ENCODE measurements at places on chromosomes 3 and 15.

DNA sequence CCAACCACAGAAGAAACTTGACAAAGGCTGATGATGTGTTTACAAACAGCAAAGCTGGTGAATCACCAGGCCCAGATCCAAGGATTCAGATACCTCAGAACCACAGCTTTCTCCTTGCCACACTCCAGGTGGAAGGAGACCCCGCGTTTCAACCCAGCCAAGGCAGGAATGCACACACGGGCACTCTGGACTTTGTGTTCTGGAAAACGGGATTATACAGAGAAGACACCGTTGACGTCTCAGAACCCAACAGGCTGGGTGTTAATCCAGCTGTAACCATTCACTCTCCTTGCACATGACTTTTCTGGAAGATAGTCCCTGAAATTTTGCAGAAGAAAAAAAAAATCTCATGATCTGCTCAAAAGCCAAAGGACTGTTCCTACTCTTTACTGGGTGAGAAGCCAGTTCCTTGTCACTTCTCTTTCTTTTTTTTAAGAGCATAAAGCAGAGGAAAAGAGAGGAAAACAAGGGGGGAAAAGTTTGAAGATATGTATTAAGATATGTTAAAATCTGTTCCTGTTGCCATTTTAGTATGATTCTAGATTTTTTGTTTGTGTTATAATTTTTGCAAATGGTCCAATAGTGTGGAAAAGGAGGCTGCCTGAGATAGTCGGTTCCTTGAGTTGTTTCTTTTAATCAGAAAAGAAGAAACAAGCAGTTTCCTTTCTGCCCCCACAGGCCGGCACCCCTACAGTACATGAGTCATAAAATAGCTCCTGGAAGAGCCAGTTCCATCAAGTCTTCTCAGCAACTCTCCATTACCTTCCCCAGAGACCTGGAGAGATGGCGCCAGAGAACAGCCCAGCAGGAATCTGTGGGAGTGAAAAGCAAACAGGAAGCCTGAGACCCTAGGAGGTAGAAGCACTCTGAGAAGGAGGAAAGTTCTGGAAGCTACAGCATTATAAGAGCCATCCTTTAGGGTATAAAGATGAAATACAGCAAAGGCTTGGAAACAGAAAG is 73.1 kb downstream of the RORA start:
- no peak overlapping the region for H3K4me3 ChIP-seq
- peaks cover 3% of the 10 kb centered on the region for H3K27me3 ChIP-seq
- no peak overlapping the region for H3K27ac ChIP-seq
- H3K4me1 ChIP-seq: no peaks in the 10 kb centered on the region
- DNase-seq: no peak

- H3K36me3 ChIP-seq: no peaks in the 10 kb centered on the region
- no peaks in the 10 kb centered on the region for H3K27me3 ChIP-seq
- H3K4me1 ChIP-seq: no peaks in the 10 kb centered on the region
- DNase-seq: no peak
These were observed 538.6 kb downstream of the NR2F2 start for GRCh38 chr15:96869122-96869521.

DNA sequence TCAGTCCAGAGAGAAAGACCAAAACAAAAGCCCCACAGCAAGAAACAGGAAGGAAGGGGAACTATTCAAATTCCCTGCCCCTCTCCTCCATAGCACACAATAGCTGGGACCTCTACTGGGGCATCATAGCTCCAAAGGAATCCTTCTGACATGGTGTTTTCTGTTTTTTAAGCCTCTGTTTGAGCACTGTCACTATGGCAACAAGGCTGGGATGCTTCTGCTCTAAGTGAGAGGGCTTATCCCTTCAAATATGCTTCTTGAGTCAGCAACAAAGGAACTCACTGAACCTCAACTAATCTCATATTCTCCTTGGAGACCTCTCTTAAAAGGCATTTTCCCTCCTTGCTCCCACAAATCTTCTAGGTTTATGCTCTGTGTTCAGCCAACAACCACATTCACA is 40.5 kb downstream of the MYLK start:
- no peak overlapping the region for H3K4me3 ChIP-seq
- no peak overlapping the region for H3K27ac ChIP-seq
- no peaks in the 10 kb centered on the region for H3K4me1 ChIP-seq
- no peaks in the 10 kb centered on the region for H3K27me3 ChIP-seq
- no peaks in the 10 kb centered on the region for H3K36me3 ChIP-seq

DNA sequence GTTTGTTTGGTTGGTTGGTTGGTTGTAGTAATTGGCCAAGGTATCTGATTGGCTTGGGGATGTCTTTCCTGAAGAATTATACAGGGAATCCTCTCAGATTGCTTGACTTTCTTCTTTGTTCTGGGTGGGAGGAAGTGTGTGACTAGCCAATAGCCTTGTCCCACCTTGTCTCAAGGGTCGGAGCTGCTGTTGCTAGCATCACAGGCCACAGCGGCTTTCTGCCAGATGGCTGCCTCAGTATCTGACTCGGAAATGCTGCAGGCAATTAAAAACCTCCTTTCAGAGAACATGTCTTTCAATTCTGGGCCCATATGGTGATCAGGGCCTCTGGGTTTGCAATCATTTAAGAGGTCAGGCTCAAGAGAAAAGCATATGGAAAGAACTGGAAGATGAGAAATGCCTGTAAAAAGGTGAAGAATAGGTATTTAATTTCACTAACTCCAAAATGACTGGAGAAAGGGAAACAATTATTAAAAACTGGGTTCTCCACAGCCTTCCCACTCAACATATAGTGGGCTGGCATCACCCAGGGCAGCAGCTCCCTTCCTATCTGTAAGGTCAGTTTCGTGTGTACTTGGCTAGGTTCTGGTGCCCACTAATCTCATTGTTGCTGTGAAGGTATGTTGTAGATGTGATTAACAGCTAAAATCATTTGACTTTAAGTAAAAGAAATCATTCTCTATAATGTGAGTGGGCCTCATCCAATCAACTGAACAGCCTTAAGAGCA is 32.4 kb downstream of the TGFBR2 start:
- no peaks in the 10 kb centered on the region for H3K27me3 ChIP-seq
- H3K4me3 ChIP-seq: no peak overlapping the region
- peaks cover 91% of the 10 kb centered on the region for H3K4me1 ChIP-seq
- peak overlapping the region; percentile 24 for H3K27ac ChIP-seq
- no peak for DNase-seq

- H3K4me3 ChIP-seq: no peak overlapping the region
- H3K27ac ChIP-seq: no peak overlapping the region
- H3K36me3 ChIP-seq: no peaks in the 10 kb centered on the region
- DNase-seq: no peak
- no peaks in the 10 kb centered on the region for H3K4me1 ChIP-seq
These were observed 269.5 kb upstream of the LRRC3B start for GRCh38 chr3:26353097-26353496.

- no peak for DNase-seq
- H3K27ac ChIP-seq: no peak overlapping the region
- H3K36me3 ChIP-seq: no peaks in the 10 kb centered on the region
- no peaks in the 10 kb centered on the region for H3K27me3 ChIP-seq
- H3K4me1 ChIP-seq: no peaks in the 10 kb centered on the region
These were observed 37.0 kb upstream of the CORO2B start for GRCh38 chr15:68541743-68542142.

DNA sequence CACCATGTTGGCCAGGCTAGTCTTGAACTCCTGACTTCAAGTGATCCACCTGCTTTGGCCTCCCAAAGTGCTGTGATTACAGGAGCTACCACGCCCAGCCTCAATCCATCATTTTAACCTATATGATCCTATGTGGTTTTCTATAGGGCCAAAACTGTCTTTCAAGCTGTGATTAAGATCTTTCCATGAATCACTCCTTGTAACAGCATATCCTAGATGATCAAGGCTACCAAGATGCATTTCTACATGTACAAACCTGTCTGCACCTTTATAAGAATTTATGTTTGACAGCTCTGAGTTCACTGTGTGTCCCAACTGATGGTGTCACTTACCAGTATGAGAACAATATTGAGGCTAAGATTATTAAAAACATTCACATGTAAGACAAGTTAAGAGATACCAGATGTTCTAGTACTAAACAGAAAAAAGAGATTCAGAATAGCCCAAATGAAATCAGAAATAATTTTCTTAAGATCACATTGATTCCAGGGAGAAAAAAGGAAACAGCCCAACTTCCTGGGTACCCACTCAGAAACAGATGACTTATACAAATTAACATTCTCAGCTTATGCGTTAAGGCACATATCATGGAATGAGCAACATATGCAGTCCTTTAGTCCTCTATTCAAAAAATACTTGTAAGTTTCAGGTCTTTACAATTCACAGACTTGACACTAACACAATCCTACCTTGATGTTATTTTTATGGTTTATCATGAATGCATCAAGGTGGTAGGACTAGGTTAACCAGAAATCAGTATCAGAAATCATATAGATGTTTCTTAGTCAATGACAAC is 24.8 kb upstream of the PPIB start:
- H3K4me3 ChIP-seq: no peak overlapping the region
- DNase-seq: no peak
- no peaks in the 10 kb centered on the region for H3K4me1 ChIP-seq

- no peak overlapping the region for H3K27ac ChIP-seq
- H3K27me3 ChIP-seq: no peaks in the 10 kb centered on the region
- H3K4me1 ChIP-seq: no peaks in the 10 kb centered on the region
- no peak overlapping the region for H3K4me3 ChIP-seq
- no peaks in the 10 kb centered on the region for H3K36me3 ChIP-seq
- no peak for DNase-seq
These were observed 119.7 kb downstream of the SNRK start for GRCh38 chr3:43405888-43406642.

GRCh38 chr3:118347396-118348168 is 687.1 kb downstream of the IGSF11 start:
- no peak for DNase-seq
- H3K36me3 ChIP-seq: no peaks in the 10 kb centered on the region
- no peaks in the 10 kb centered on the region for H3K27me3 ChIP-seq
- no peak overlapping the region for H3K27ac ChIP-seq

GRCh38 chr3:8173892-8174291 is 327.7 kb upstream of the LMCD1 start:
- H3K36me3 ChIP-seq: no peaks in the 10 kb centered on the region
- H3K4me1 ChIP-seq: no peaks in the 10 kb centered on the region
- no peak overlapping the region for H3K27ac ChIP-seq
- no peaks in the 10 kb centered on the region for H3K27me3 ChIP-seq
- H3K4me3 ChIP-seq: no peak overlapping the region
- no peak for DNase-seq

- peaks cover 6% of the 10 kb centered on the region for H3K4me1 ChIP-seq
- H3K27me3 ChIP-seq: no peaks in the 10 kb centered on the region
- no peak overlapping the region for H3K4me3 ChIP-seq
- DNase-seq: no peak
- no peak overlapping the region for H3K27ac ChIP-seq
- no peaks in the 10 kb centered on the region for H3K36me3 ChIP-seq
These were observed 58.8 kb downstream of the ARHGAP31 start for GRCh38 chr3:119352863-119353527.

DNA sequence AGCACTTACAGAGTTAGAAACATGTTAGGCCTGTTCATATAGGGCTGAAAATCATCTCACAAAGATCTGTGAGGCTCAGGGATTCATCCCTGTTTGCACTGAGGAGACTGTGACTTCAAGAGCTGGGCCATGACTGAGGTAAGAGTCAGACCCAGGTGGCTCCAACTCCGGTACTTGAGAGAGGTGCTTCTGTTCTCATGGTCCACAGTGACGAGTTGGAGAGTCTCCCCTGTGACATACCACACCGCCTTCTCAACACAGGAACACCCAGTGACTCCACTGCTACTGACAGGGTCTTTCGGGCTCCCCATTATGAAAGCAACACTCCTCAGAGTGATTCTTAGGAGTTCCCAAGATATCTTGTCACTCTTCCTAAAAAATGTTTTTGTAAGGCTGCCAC is 27.4 kb downstream of the FSTL1 start:
- no peaks in the 10 kb centered on the region for H3K36me3 ChIP-seq
- no peak overlapping the region for H3K4me3 ChIP-seq
- no peak overlapping the region for H3K27ac ChIP-seq
- no peak for DNase-seq
- no peaks in the 10 kb centered on the region for H3K4me1 ChIP-seq

- H3K27me3 ChIP-seq: no peaks in the 10 kb centered on the region
- no peaks in the 10 kb centered on the region for H3K36me3 ChIP-seq
- H3K27ac ChIP-seq: no peak overlapping the region
- no peaks in the 10 kb centered on the region for H3K4me1 ChIP-seq
These were observed 89.5 kb downstream of the MYH15 start for GRCh38 chr3:108420926-108421325.

DNA sequence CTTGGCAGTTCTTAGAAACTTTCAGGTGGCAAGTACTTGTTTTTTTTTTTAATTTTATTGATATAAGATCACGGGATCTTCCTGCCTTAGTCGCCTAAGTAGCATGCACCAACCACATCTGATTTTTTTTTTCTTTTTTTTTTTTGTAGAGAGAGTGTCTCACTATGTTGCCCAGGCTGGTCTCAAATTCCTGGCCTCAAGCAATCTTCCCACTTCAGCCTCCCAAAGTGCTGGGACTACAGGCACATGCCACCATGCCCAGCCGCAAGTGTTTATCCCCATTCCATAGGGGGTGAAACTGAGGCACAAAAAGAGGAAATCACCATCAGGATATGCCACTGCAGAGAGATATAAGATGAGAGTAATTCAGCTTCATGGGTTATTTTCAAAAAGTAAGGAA is 102.9 kb downstream of the IGF2BP2 start:
- no peak overlapping the region for H3K27ac ChIP-seq
- no peak overlapping the region for H3K4me3 ChIP-seq
- no peak for DNase-seq
- H3K36me3 ChIP-seq: no peaks in the 10 kb centered on the region

DNA sequence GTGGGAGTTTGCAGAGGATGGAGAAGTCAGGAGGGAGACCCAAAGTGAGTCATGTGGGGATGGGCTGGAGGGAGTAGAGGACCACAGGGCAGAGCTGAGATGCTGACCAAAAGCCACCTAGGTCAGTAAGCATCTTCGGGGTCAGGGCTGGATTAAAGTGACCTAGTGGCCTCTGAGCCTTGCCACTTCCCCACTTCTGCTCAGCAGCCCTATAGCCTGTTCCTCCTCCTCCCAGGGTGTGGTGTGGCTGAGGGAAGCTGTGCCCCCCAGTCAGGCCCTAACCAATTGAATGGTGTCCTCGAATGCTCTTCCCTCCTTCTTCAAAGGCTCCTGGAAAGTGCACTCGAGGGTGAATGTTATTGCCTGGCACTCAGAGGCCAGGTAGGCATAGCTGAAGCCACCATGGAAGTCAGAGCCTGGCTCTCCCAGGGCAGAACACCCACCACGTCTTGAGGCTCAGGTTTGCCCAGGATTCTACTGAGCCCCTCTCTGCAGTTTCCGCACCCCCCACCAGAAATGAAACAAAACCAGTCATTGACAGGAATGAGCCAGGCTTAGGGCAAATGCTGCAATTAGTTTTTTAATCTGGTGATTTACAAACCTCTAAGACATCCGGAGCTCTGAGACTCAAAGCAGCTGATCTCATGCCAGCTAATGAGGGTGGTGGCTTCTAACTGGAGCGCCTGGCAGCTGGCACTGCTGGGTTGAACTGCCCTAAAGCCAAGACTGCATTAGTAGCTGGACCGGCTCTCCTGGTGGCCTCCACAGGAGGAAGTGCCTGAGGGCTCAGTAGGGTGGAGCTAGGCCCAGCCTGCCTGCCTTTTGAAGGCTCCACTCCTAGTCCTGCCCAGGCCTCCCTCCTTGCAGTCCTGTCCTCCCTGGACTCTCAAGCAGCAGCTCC is 26.0 kb upstream of the VIPR1 start:
- no peak overlapping the region for H3K4me3 ChIP-seq
- H3K27ac ChIP-seq: no peak overlapping the region
- no peaks in the 10 kb centered on the region for H3K27me3 ChIP-seq
- DNase-seq: no peak

Measured in effector memory CD4-positive, alpha-beta T cell (primary cell).